ENCODE measurements at places on chromosomes 11 and 22. TPM values are rescaled to one million over a fixed set of nuclear protein-coding genes. Genes with fewer than 3 reads are reported as not detected.
A peak's percentile ranks its signal among the peaks of the same experiment; 100 is the strongest.

DNA sequence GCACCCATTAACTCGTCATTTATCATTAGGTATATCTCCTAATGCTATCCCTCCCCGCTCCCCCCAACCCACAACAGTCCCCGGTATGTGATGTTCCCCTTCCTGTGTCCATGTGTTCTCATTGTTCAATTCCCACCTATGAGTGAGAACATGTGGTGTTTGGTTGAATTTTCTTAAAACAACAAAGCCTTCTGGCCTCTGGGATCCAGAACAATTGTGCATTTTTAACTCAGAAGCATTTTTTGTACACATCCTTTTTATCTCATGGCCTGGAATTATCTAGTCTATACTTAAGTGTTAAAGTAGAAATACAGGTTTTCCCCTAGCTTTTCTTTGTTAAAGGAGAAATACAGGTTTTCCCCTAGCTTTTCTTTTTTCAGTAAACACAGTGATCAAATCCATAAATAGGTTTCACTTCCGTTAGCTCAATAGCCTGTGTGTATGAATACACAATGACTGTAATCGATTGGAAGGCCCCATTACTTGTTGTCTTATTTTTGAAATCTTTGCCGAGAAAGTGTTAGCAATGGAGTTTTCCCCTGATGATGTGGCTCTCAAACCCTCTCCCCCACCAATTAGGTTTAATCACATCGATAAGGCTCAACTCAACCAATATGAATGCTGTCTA, 125.6 kb upstream of the PITPNB start:
- H3K4me3 ChIP-seq = no peak overlapping the region
- H3K4me1 ChIP-seq = no peaks in the 10 kb centered on the region
- no peak for DNase-seq
- no peak overlapping the region for H3K27ac ChIP-seq
- H3K36me3 ChIP-seq = no peaks in the 10 kb centered on the region
- H3K27me3 ChIP-seq = no peaks in the 10 kb centered on the region

MS4A7 gene
- total RNA-seq = not detected

DNA sequence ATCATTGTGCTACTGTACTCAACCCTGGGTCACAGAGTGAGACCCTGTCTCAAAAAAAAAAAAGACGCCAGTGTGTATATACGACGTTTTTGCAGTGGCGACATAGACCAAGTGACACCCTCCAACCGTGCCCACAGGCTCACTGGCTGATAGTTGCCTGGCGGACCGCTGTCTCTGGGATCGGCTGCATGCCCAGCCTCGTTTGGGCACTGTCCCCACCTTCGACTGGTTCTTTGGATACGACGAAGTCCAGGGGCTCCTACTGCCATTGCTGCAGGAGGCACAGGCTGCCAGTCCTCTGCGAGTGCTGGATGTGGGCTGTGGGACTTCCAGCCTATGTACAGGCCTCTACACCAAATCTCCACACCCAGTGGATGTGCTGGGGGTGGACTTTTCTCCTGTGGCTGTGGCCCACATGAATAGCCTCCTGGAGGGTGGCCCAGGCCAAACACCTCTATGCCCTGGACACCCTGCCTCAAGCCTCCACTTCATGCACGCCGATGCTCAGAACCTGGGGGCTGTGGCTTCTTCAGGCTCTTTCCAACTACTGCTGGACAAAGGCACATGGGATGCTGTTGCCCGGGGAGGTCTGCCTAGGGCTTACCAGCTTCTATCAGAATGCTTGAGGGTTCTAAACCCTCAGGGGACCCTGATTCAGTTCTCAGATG, 1.3 kb downstream of the CSKMT start:
- peak overlapping the region; percentile 73 for H3K4me3 ChIP-seq
- peaks cover 21% of the 10 kb centered on the region for H3K36me3 ChIP-seq
- peaks cover 60% of the 10 kb centered on the region for H3K4me1 ChIP-seq
- no peak for DNase-seq
- no peaks in the 10 kb centered on the region for H3K27me3 ChIP-seq

DNA sequence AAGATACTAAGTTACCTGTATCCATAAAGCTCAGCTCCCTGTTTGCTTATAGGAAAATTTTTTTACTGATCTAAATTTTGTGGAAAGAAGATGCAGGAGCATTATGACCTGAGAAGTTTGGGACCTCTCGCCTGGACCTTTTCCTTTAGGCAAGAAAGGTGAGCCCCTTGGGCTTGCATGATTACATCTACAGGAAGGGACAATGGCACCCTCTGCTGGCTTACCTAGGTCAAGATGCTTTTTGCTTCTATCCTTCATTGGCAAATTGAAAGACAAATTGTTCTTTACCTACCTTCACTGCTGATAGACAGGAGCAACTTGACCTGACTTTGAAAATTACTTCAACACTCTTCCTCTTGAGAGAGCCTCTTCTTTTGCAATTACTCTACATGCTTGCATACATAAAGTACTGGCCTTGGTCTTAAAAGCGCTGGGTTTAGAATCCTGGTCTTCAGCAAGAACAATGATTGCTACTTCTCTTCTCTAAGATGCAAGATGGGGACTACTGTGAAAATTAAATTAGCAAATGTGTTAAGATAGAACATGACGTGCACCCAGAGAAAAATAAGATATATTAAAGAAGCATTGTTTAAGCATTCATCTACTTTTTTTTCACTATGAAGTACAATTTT, 147.2 kb downstream of the TRPC6 start:
- no peaks in the 10 kb centered on the region for H3K27me3 ChIP-seq
- H3K36me3 ChIP-seq = no peaks in the 10 kb centered on the region
- no peaks in the 10 kb centered on the region for H3K4me1 ChIP-seq
- no peak for DNase-seq
- no peak overlapping the region for H3K27ac ChIP-seq

DNA sequence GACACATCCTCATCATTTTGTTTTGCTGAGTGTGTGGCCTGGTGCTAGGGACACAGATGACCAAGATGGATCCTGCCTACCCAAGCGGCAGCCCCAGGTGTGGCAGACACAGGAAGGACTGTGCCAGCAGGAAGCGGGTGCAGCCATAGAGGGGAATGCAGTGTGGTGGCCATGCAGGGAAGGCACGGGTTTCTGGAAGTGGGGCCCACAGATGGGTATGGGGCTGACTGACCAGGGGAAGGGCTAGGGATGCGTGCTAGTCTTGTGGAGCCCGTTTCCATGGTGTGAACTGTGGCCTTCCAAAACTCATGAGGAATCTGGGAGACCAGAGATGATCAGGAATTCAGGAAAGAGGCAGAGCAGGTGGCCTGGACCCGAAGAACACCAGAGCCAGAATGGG, 33.5 kb downstream of the YPEL1 start:
- no peaks in the 10 kb centered on the region for H3K27me3 ChIP-seq
- peak overlapping the region; percentile 38 for H3K27ac ChIP-seq
- no peak overlapping the region for H3K4me3 ChIP-seq
- H3K36me3 ChIP-seq = peaks cover 28% of the 10 kb centered on the region

DNA sequence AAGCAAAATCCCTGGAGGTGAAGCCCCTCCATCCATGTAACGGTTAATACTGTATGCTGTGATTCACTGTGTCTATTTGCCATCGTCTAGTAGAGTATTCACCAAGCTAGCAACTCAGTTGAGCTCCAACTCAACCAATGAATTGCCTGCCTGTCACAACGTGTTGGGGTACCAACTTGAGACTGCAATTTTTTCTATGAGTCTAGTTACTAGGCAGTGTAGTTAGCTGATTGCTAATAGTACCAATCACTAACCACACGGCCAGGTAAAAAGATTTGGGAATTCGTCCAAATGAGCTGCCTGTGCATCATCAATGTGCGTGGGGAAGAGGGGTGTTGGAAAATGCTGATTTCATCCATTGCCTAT, 1.0 kb upstream of the BTG4 start:
- DNase-seq = no peak
- peaks cover 9% of the 10 kb centered on the region for H3K4me1 ChIP-seq
- peak overlapping the region; percentile 20 for H3K4me3 ChIP-seq
- H3K36me3 ChIP-seq = no peaks in the 10 kb centered on the region
- peaks cover 24% of the 10 kb centered on the region for H3K27me3 ChIP-seq
